ENCODE measurements at places on chromosomes 7 and 10. TPM values are rescaled to one million over a fixed set of nuclear protein-coding genes. Genes with fewer than 3 reads are reported as not detected.

The LDB3 gene
- 0.06 TPM for total RNA-seq

The ZNF316 gene
- 12.1 TPM for total RNA-seq

The DMBT1 gene
- 0.13 TPM for total RNA-seq

The LRRD1 gene
- not detected for total RNA-seq

The PHKG1 gene
- 0.52 TPM for total RNA-seq

The TAS2R3 gene
- total RNA-seq: not detected

The DDC gene
- 1.2 TPM for total RNA-seq

The MKI67 gene
- 70.7 TPM for total RNA-seq

The PIP gene
- 0.71 TPM for total RNA-seq

The LRRN3 gene
- total RNA-seq: not detected

The SCART1 gene
- 0.31 TPM for total RNA-seq
